Ecto neural progenitor cell (in vitro differentiated cells): ENCODE measurements at places on chromosomes 6 and 20.
A peak's percentile ranks its signal among the peaks of the same experiment; 100 is the strongest.

- peak; percentile 8 for DNase-seq
Observed at GRCh38 chr6:52953911-52954839, 40.9 kb downstream of the GSTA4 start.

DNA sequence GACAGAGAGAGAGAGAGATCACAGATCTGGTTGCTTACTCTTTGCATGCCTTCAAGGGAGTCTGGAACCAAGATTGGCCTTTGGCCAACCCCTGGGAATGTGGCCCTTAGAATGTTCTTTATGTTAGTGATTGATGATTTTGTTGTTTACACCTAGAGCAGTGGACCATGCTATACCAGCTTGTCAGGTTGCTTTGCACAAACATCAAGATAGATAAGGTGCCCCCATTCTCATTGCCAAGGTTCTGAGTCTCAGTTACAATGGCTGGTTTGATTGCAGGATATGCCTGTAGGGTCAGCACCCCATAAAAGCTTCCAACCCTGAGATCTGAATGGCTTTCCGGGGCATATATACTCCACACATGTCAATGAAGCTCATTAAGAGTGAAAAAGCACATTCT is 53.5 kb upstream of the SLC2A12 start:
- no peak for DNase-seq

DNA sequence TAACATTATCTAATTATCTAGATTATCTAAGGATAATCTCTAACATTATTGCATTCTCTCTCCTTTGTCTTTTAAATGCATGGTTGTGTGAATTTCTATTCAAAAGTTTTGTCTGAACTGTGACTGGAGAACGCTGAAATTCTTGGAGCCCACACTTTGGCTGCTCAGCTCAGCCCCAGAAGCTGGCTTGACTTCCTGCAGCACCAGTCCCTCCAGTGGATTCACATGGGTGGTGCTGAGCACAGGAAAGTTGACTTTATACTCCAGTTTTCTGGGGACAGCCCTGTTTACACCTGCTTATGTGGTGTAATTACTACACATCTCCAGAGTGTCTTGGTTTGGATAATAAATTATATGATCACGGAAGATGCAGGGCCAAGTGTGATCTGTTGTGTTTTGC is 255.1 kb upstream of the NOX3 start:
- no peak for DNase-seq

- no peak for DNase-seq
Observed at GRCh38 chr6:147853574-147853973, 345.1 kb downstream of the SAMD5 start.

GRCh38 chr6:6884193-6884627 is 223.6 kb upstream of the RREB1 start:
- DNase-seq = no peak

GRCh38 chr20:18266282-18266681 is 22.0 kb upstream of the ZNF133 start:
- DNase-seq = no peak

DNA sequence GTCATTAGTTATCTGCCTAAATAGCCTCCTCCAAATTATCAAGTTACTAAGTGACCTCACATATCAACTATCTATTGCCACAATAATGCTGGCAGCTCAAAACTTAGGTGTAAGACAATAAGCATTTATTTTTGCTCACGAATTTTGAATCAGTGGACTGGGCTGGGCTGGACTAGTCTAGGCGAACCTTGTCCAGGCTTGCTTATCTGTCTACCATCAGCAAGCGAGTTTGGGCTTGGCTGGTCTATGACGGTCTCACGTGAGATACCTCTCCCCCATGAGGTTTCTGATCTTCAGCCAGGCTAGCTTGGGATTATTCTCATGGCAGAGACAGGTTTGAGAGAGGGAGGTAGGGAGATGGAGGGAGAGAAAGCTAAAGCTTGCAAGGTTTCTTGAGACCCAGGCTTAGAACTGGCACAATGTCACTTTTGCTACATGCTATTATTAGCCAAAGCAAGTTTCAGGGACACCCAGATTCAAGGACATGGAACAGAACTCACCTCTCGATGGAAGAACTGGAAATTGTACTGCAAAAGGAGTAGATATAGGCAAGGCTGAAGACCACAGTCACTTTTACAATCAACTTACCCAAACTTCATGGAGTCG is 80.9 kb downstream of the WASF1 start:
- DNase-seq = no peak

- DNase-seq = no peak
Observed at GRCh38 chr6:105332576-105332975, 70.3 kb downstream of the PREP start.

GRCh38 chr6:27406085-27406484 is 17.5 kb downstream of the ZNF391 start:
- DNase-seq = no peak

- DNase-seq = no peak
Observed at GRCh38 chr20:15109494-15109893, 772.1 kb upstream of the FLRT3 start.

- no peak for DNase-seq
Observed at GRCh38 chr6:35034411-35035191, 106.5 kb downstream of the TCP11 start.

DNA sequence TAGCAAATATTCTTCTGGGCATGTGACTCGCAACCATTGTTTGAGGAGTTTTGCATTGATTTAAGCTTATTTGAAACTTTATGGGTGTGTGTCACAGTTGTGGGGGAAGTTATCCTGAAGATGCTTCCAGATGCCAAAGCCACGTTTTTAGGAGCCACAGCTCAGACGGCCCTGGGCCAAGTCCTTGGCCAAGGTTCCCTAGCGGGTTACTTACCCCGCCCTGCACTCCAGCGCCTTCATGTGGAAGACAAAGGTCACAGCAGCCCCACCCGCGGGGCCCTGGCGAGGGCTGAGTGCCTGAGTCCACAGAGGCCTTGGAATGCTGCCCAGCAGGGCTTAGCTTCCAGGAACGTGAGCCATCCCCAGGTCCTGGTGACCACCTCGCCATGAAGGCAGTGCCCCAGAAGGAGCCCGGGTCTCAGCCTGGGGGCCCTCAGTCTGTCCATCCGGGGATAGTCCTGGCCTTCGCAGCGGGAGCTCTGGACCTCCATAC is 308.3 kb downstream of the CDH4 start:
- no peak for DNase-seq

- DNase-seq = no peak
Observed at GRCh38 chr6:13191461-13191860, 136.9 kb downstream of the TBC1D7 start.

GRCh38 chr6:114267897-114268296 is 74.9 kb downstream of the HS3ST5 start:
- no peak for DNase-seq

DNA sequence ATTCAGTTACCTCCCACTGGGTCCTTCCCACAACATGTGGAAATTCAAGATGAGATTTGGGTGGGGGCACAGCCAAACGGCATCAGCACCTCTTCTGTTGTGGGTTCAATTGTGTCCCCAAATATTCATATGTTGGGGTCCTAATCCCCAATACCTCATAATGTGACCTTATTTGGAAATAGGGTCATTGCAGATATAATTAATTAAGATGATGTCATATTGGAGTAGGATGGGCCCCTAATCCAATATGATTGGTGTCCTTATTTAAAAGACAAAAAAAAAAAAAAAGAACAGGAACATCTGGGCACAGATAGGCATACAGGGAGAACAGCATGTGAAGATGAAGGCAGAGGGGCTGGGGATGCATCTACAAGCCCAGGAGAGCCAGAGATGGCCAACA is 89.4 kb downstream of the BFSP1 start:
- no peak for DNase-seq

DNA sequence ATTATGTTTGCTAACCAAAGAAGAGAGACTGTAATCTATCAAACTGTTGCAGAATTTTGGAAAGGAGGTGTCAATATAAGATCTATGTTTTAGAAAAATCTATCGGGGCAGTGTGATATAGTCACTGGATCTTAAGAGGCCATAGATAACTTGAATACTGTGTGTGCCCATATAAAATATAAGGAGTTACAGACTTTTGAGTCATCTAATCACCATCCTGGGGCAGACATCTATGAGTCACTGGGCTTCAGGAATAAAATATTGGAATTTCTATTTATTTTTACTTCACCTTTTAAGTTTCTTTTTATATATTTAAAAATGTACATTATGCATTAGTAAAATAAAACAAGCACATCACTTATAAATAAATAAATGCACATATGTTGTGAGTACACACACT is 509.3 kb upstream of the MAN1A1 start:
- DNase-seq = no peak

GRCh38 chr20:61422636-61423425 is 170.8 kb downstream of the CDH4 start:
- DNase-seq = no peak

DNA sequence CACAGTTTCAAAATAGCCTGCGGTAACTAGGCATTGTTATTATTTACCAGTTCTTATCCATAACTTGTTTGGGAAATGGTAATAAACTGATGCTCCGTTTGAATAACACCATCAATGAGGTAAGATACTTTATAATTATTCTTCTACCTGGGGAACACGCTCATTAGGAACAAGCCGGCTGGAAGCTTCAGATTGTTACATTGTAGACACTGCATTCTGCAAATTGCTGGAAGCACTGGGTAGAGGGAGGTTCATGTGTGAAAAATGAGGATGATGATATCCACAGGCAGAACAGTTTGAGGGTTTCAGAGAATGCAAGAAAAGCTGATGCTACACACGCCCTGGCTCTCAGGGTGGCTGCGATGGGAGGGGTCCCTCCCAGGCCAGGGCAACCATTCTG is 560.6 kb upstream of the AGPAT4 start:
- no peak for DNase-seq

DNA sequence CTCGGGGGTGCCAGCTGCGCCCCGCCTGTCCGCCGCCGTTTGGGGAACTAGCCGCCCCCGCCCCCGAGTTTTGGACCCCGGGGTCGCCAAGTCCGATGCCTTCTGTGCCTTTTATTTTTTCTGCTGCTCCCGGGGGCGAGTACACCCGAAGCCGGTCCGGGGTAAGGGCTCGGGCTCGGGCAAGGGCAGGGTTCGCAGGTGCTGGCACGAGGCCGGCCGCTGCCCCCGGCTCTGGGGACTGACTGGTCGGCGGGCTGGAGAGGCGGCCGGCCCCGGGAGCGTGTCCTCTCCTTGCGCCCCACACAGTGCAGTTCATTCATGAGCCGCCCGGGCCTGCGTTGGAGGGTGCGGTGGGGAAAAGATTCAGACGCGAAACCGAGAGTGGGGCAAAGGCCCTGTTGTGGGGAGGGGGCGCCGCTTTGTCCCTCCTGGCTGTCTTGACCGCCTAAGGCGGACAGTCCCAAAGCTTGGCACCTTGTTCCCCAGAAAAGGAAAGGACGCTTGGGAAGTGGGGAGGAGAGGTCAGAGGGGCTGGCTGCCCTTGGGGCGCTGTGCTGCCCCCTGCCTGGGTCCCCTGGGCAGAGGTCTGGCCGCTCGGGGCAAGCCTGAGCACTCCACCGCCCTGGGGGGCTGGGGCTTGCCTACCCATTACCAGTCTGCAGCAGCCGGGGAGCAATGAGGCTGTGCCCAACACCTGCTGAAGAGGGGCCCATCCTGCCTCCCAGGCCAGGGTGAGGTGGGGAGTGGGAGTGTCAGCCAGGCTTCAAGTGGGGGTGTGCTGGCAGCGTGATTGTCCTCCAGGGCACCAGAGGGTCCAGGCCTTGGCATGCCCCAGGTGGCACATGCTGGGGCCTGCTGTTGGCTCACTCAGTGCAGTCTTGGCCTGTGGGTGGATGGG is 915 bp downstream of the TMEM63B start:
- peak; percentile 71 for DNase-seq

GRCh38 chr6:143804835-143805239 is 38.3 kb upstream of the LTV1 start:
- no peak for DNase-seq

DNA sequence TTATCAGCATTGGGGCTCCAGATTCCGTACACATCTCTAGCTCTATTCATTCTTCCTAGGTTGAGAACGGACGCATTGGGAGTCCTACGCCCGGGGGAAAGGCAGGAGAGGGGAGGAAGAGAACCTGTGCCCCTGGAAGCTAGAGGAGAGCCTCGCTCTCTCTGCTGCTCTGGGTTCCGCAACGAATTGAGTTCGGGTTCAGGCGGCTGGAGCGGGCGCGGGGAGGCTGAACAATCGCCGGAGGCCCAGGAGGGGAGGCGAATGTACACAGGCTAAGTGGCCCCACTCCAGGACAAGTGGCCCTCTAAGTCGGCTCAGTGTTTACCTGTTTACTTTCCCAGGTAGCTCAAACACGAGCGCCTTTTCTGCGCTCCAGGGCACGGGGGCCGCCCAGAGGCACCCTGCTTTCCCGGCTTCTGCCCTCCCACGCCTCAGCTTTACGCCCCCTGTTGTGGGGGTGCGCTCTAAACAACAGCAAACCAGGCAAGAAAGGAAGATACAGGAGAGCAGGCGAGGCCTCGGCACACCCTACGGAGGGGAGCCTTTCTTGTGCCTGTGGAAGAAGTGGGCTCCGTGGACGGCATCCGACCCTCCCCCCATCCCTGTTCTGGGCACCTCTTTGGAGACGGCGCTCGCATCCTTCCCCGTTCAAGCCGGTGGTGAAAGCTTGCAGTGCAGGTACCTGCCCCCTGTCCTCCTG is 4.6 kb upstream of the NKX2-2 start:
- DNase-seq = no peak

DNA sequence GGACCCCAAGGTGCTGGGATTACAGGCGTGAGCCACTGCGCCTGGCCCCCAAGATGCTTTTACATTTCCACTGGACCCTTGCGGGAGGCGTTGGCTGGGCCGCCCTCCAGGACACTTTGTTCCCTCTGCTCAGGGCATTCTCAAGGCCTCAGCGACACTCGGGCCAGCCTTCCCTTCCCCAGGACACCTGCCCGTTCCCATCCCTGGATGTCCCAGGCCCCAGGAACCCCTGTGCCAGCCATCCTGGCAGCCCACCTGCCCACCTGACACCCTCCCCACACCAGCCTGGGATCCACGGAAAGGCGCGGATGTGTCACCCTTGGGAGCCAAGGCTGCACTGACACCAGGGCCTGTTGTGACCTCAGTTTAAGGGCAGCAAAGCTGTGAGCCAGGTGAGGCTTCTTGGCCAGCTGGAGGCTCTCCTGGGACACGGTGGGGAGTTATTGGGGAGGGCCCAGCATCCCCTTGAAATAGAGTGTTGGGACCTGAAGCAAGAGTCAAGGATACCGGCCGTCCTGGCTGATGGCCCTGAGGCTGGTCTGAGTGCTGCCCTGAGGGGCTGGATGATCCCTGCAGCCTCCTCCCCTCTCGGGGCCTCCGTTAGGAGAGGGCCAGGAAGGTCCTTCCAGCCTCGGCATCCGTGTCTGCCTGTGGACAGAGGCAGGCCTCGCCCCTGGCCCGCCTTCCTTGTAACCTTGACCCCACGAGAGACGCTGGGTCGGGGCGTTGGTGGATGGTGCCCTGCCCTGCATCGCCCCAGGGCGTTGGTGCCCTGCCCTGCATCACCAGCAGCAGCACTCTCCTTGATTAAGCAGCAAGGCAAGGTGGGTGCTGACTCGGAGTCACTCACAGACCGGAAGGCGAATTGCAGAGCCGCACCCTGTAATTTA is 84.2 kb upstream of the BHLHE23 start:
- peak; percentile 43 for DNase-seq

DNA sequence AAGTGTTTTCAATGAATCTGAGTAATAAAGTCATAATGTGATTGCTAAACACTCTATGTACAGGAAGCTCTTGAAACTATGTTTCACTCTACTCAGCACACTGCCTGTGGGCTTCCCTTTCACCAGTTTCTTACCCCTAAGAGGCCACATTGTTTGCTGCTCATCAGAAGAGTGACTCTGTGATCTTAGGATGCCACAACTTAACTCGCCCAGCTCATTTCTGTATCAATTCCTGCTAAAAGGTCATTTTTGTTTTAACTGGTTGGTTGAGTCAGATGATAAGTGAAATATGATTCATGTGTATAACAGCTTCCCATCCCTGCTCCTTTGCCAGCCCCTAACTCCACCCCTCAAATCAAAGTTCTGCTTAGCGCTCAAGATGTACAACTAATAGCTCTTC is 9.8 kb upstream of the NDUFAF4 start:
- no peak for DNase-seq
